ENCODE measurements at places on chromosomes 5 and 9.

DNA sequence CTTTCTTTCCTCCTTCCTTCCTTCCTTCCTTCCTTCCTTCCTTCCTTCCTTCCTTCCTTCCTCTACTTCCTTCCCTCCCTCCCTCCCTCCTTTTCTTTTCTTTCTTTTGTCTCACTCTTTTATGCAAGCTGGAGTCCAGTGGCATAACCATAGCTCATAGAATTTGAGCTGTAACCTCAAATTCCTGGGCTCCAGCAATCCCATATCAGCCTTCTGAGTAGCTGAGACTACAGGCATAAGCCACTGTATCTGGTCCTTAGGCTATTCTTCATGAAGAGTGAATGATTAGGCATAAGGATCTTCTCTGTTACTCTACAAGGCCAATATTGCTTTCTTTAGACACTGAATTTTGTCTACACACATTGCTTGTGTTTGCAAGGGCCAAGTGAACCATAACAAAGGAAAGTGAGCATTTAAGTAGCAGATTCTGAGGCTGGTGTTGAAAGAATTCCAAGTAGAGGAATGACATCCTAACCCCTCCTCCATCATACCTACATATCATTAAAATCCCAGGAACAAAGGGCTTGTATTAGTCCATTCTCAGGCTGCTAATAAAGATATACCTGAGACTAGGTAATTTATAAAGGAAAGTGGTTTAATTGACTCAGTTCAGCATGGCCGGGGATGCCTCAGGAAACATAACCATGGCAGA, 293.2 kb downstream of the HCN1 start:
- DNase-seq: no peak

DNA sequence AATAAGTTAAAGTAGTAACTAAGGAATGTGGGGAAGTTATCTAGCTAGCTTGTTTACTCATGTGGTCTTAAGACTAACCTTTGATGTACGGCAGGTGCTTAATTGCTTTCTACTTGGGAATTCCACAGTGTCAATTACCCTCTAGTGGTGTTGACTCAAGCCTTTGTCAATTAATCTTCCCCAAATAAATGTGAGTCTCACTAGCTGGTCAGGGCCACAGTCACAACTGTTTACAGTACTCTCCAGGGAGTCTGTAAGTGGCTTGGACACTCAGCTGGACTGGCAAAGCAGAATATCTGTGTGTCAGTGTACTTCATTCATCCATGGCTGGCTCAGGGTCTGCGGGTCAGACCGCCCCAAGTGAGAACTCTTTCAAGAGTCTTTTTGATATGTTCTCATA, 30.8 kb downstream of the SMIM3 start:
- DNase-seq: no peak

DNA sequence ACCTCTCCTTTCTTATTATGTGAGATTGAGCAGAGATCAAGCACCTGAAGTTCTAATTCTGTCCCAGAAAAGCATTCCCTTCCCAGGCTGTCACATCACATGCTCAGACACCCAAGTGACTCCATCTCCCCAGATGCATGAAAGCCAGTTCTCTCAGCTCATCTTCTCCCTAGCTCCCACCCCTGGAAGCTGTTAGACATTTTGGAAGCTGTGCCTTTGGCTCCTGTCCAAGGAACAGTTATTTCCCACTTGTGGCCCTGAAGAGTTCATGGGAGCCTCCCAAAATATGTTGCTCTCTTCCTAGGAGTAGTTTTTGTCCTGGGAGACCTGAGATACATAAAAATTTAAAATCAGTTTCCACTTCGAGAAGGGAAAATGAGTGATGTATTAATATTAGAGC, 161.4 kb upstream of the GAS1 start:
- no peak for DNase-seq

GRCh38 chr5:126370796-126371718, 52.2 kb upstream of the GRAMD2B start:
- DNase-seq: no peak

- DNase-seq: no peak
Measured at GRCh38 chr5:159263569-159263905, 447 bp downstream of the UBLCP1 start.

DNA sequence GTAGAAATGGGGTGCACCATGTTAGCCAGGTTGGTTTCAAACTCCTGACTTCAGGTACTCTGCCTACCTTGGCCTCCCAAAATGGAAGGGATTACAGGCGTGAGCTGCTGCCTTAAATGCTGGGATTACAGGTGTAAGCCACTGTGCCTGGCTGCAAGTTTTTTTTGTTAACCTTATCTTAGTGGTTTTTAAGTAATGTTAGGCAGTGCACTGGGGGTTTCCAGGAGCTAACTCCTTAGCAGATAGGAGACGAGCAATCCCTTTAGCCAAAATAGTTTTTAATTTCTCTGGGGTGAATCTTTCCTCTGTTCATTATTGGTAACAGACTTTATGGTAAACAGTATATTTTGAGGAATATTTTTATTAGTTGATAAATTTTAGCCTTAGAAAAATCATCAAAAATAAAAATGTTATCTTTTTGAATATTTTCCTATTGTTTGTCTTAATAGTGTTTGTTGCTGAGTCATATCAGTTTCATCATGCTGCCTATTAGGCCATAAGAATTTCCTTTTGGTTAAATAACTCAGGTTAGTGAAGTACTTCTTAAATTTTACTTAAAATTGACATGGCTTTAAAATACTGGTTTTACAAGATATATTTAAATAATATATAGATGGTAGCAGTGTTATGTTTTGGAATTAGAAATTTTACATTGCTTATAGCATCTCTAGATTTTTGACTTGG, 37.9 kb downstream of the LMNB1 start:
- no peak for DNase-seq

- no peak for DNase-seq
Measured at GRCh38 chr5:79263-79662, 12.7 kb upstream of the PLEKHG4B start.

DNA sequence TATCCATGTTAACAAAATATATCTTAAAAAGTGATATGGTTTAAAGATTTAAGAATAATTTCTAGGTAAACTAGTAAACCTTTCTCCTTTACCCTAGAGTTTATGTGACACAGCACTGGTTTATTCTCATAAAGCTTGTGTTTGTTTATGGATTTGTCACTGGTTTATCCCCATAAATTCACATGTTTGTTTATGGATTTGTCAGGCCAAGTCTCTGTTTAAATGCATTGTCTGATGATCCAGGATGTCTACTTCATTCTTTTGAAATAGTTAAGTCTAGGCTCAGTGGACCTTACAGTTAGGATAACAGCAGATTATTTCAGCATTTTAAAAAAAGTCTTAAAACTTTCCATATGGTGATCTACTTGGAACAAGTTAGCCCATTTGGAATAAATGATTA, 334.0 kb downstream of the ARRDC3 start:
- DNase-seq: no peak

DNA sequence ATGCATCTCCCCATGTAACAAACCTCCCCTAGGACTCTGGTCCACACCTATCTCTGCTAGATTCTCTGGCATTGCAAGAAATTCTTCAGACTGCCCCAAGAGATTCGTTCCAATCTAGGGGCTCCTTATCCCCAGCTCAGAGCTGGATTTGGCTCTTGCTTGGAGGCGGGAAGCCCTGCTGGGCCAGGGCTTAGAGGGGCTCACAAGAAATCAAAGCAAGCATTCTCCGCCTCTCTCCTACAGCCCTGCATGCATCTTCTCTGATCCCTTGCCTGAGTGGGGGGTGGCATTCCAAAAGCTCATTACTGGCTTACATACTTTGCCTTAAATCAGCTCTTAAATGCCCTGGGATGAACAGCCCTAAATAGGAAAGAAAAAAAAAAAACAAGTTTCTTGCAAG, 75.8 kb downstream of the KCNIP1 start:
- no peak for DNase-seq

- peak; percentile 56 for DNase-seq
Measured at GRCh38 chr5:1737790-1738405, 61.7 kb downstream of the MRPL36 start.

DNA sequence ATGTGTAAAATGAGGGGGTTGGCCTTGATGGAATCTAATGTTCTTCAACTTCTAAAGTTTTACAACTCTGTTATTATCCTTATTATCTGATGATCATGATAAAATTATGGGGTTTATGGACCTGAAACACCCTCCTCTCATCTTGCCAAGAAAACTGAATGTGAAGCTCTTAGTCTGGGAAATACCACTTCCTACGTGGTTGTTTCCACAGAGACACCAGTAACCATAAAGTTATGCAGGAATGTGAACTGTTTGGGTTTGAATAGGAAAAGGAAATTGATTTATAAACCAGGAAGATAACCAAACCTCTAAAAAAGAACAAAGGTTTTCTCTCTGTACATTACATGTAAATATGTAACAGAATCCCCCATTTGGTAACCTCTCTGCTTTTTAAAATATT, 28.3 kb upstream of the RAI14 start:
- DNase-seq: no peak

GRCh38 chr9:112378328-112379176, 1.4 kb upstream of the HSDL2 start:
- DNase-seq: peak; percentile 27

DNA sequence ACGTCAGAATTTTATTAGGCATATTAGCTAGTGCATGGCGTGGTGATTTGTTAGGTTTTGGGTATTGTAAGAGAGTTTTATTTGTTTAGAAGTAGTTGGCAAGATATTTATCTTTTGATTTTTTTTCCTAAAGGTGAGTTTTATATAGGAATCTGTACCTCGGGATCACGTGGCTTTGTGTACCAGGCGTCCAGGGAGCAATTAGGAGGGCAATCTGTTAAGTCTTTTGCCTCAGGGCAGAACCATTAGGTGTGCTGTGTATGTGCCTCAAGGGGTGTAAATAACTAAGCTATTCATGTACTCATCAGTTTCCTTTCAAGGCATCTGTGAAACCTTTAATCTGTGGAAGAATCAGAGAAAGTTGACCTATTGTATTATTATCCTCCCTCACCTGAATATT, 39.4 kb downstream of the ZSWIM6 start:
- no peak for DNase-seq

GRCh38 chr9:98517761-98518160, 191.0 kb downstream of the GABBR2 start:
- no peak for DNase-seq

DNA sequence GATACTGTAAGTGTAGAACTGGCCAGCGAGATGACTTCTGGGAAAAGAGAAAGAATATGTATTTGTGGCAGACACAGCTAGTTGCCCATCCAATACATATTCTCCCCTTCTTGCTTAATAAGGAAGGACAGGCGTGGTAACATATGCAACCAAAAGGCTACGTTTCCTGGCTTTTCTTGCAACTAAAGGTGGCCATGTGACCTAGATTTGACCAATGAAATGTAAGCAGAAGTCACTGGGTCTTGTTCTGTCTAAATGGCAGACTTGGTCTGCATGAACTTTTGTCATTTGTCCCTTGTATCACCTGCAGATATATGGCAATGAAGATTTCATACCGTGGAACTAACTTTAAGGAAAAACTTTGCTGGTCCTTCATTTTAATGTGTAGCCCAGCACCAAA, 183.8 kb downstream of the CDH12 start:
- DNase-seq: no peak

GRCh38 chr9:76336027-76336426, 58.2 kb downstream of the RFK start:
- DNase-seq: no peak

- DNase-seq: no peak
Measured at GRCh38 chr9:14480526-14480925, 166.6 kb upstream of the NFIB start.

DNA sequence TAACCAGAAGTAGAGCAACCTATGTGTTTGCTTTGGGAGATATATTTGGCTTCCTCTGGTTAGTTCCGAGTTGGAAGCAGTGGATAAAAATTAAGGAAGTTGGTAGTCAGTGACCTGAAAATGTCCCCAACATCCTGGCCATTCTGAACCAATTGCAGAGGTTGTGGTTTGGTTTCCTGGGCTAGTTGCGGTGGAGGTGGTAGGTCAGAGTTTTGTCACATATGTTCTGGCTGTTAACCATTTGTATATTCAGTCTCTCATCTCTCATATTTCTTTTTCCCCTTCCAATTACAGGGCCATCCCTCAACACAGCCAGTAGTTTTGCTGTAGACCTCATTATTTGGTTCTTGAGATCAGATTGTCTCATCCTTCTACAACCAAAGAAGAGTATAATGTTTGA, 1026.9 kb downstream of the PTPRD start:
- no peak for DNase-seq

DNA sequence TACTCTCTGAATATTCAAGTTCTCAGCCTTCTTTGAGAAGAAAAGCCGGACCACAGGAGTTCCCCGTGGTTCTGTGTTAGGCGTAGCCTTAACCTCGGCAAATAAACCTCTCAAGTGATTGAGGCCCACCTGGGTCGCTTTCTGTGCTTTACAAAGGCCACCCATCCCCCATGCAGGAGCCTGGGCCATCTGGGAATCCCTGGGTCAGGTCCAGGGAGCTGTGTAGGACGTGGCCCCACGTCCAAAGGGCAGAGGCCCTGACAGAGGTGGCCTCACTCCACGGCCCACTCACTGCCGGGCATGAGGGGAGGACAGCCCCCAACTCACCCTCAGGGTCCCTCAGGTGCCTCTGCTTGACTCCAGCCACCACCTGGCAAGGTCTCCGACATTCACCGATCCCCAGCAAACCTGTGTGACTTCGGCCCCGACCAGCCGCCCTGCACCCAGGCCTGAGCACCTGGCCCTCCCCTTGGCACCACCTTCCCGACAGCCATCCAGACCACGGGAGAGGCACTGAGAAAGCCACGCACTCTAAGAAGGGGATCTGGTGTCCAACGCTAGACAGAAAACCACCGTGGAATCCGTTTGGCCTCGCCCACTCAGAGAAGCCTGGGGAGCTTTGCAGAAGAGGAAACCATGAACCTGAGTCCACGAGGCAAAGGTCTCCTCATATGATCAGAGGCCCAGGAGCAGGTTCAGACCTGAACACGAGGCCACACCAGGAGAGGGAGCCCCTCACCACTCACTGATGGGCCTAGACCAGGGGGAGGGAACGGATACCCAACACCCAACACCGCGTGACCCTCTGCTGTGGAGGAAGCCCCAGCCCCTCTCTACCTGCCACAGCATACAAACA, 4.5 kb downstream of the SLC12A7 start:
- no peak for DNase-seq

GRCh38 chr9:104028827-104029226, 65.3 kb upstream of the SMC2 start:
- no peak for DNase-seq

GRCh38 chr5:65366655-65367054, 115.1 kb downstream of the ADAMTS6 start:
- no peak for DNase-seq

GRCh38 chr5:116763987-116764866, 189.6 kb upstream of the SEMA6A start:
- no peak for DNase-seq

DNA sequence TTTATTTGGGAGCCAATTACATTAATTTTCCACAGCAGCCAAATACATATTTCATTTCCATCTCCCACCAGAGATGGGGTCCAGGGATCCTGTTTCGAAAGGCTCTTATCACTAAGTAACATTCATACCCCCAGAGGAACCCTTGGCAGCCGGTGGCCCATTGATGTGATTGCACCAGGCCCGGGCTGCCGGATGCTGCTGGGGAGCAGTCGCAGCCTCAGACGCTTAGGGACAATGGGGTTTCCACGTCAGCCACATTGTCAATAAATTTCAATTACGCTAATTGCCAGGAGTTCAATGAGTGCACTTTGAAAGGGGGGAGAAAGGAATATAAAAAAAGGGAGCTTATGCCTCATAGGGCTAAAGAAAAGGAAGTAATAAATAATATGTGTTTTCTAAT, 478.8 kb upstream of the ADAMTS16 start:
- no peak for DNase-seq
